Sigmoid colon (tissue), 7 donors: ENCODE measurements at places on chromosomes 7 and 10. TPM values are rescaled to one million over a fixed set of nuclear protein-coding genes. Genes with fewer than 3 reads are reported as not detected.

The POLL gene
- 29.4 TPM for polyA plus RNA-seq

The ACBD7 gene
- polyA plus RNA-seq = not detected

The PI4K2A gene
- polyA plus RNA-seq = 8.9 TPM

The CYP2C19 gene
- not detected for polyA plus RNA-seq

The GLI3 gene
- polyA plus RNA-seq = 1.2 TPM

The LAMB1 gene
- polyA plus RNA-seq = 16.9 TPM

The PTPN20 gene
- 1.2 TPM for polyA plus RNA-seq

The PRPS1L1 gene
- polyA plus RNA-seq = not detected

- no peaks in the 10 kb centered on the region for H3K27me3 ChIP-seq
- H3K4me1 ChIP-seq = no peaks in the 10 kb centered on the region
- no peaks in the 10 kb centered on the region for H3K36me3 ChIP-seq
- no peak for DNase-seq
- H3K27ac ChIP-seq = no peak overlapping the region
These were observed 342.9 kb downstream of the CALN1 start for GRCh38 chr7:72069263-72069662.

DNA sequence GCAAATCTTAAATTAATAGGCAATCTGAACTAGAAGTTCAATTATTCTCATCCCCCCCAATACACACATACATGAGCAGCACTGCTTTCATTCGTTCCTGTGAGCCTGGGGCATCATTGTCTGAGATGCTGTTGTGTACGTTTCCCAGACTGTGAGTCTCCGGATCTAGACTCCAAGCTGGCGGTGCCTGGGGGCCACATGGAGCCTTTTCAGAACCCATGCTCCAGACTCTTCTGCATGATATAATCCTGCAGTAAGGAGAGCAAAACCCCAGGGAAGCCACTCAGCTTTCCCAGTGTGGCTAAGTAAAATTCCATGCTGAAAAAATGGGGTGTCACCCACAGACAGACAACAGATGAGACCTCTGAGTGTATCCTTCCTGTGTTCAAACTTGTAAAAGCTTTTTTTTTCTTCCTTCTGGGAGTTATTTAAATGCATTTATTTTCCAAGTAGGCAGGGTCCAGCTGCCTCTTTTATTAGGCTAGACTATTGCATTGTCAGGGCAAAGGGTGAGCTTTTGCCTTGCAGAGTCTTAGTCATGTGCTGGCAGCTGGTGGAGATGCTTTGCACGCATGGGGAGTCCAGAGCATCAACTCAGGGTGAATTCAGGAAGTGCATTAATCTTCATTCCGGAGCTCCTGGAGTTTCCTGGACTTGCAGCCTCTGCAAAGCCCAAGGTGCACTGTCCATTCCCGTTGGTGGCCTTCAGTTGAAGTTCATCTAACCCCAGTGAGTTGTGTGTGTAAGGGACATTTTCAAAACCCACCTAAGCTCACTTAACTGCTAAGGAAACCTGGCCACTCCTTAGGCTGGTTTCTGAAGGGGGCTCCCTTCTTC is 185.7 kb upstream of the ADO start:
- H3K27me3 ChIP-seq = no peaks in the 10 kb centered on the region
- H3K27ac ChIP-seq = no peak overlapping the region
- no peaks in the 10 kb centered on the region for H3K36me3 ChIP-seq
- no peak overlapping the region for H3K4me3 ChIP-seq
- H3K4me1 ChIP-seq = no peaks in the 10 kb centered on the region

DNA sequence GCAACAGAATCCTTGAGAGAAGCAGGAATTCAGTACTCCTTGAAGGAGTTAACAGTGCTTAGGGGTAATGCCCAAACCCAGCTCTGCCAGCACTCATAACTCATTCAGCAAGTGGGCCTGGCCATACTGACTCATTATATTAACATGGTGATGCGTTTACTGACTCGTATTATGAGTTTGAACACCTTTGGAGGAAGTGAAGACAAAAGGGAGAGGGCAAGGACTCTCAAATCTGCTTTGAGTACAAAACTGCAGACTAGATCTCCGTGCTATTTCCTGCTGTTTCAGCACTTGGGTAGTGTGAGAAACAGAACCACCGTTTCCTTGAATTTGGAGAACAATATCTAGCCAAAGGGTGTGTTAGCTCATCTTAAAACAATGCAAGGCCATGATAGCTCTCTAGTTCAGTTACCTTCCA is 30.8 kb downstream of the SLC16A9 start:
- no peaks in the 10 kb centered on the region for H3K36me3 ChIP-seq
- H3K27ac ChIP-seq = no peak overlapping the region
- H3K4me3 ChIP-seq = no peak overlapping the region
- H3K4me1 ChIP-seq = no peaks in the 10 kb centered on the region
- no peaks in the 10 kb centered on the region for H3K27me3 ChIP-seq

DNA sequence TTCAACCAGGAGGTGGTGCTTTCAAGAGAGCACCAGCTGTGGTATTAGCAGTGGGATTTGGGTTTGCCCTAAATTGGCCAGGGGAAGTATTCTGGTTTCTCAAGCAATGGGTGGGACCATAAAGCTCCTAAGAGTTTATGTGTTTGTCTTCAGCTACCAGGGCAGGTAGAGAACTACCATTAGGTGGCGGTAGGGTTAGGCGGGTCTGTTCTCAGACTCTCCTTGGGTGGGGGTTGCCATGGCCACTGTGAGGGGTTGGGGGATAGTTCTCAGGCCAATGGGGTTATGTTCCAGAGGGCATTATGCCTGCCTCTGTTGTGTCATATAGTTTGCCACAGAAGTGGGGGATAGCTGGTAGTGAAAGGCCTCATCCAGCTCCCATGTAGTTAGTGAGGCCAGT is 47.7 kb upstream of the BICC1 start:
- no peaks in the 10 kb centered on the region for H3K27me3 ChIP-seq
- no peak for DNase-seq
- H3K36me3 ChIP-seq = no peaks in the 10 kb centered on the region
- H3K27ac ChIP-seq = no peak overlapping the region

DNA sequence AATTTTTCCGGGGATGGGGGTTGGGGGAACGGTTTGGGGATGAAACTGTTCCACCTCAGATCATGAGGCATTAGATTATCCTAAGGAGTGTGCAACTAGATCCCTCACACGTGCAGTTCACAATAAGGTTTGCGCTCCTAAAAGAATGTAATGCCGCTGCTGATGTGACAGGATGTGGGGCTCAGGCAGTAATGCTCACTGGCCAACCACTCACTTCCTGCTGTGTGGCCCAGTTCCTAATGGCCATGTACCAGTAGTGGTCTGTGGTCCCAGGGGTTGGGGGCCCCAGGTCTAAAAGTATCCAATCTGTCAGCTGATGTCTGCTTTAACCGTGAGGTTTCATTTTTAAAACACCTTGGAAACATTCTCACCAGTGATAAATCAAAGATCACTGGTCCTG is 2.2 kb downstream of the STN1 start:
- peak overlapping the region; percentile 96 for H3K27ac ChIP-seq
- H3K36me3 ChIP-seq = no peaks in the 10 kb centered on the region
- H3K4me1 ChIP-seq = peaks cover 31% of the 10 kb centered on the region
- no peak overlapping the region for H3K4me3 ChIP-seq
- no peaks in the 10 kb centered on the region for H3K27me3 ChIP-seq

DNA sequence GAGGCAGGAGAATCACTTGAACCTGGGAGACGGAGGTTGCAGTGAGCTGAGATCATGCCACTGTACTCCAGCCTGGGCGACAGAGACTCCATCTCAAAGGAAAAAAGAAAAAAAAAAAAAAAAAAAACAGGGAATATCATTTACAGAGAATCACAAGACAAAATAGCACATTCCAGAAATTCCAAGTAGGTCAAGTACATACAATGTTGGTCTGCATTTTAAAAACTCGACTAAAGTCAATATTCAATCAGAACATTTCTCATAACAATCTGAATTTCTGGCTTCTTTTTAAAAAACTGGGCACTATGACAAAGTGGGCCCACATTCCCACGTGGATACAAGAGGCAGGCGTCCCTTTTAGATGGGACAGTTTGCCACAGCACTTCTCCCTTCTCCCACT is 12.8 kb downstream of the ZC3HAV1L start:
- peaks cover 5% of the 10 kb centered on the region for H3K36me3 ChIP-seq
- H3K4me1 ChIP-seq = no peaks in the 10 kb centered on the region
- H3K4me3 ChIP-seq = no peak overlapping the region
- DNase-seq = no peak

DNA sequence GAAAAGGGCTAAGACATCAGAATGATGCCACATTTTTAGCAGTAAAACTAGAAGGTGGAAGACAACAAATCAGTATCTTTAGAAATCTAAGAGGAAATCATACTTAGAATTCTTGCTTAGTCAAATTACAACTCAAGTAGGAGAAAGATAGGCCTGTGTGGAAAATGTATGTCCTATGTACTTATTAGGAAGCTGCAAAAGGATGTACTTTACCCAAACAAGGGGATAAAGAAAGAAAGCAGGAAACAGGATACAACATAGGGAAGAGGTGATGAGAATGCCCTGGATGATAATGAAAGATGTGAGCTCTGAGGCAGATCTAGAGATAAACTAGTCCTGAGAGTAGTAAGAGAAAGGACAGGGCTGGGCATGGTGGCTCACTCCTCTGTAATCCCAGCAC is 54.9 kb downstream of the RNLS start:
- no peak overlapping the region for H3K27ac ChIP-seq
- no peaks in the 10 kb centered on the region for H3K27me3 ChIP-seq
- no peaks in the 10 kb centered on the region for H3K4me1 ChIP-seq
- no peak overlapping the region for H3K4me3 ChIP-seq
- no peaks in the 10 kb centered on the region for H3K36me3 ChIP-seq

GRCh38 chr7:11831736-11832495 is at the start of gene THSD7A:
TSS of gene THSD7A (minus strand) at chr7:11832198. CDS start at chr7:11831946, 252 bp downstream.
- H3K27ac ChIP-seq = peak within 1 kb of the TSS; percentile 75
- H3K27me3 ChIP-seq = no peaks in the 10 kb centered on the region
- peak; percentile 66 for DNase-seq
- peak within 1 kb of the TSS; percentile 64 for H3K4me3 ChIP-seq
- H3K36me3 ChIP-seq = no peaks in the 10 kb centered on the region

DNA sequence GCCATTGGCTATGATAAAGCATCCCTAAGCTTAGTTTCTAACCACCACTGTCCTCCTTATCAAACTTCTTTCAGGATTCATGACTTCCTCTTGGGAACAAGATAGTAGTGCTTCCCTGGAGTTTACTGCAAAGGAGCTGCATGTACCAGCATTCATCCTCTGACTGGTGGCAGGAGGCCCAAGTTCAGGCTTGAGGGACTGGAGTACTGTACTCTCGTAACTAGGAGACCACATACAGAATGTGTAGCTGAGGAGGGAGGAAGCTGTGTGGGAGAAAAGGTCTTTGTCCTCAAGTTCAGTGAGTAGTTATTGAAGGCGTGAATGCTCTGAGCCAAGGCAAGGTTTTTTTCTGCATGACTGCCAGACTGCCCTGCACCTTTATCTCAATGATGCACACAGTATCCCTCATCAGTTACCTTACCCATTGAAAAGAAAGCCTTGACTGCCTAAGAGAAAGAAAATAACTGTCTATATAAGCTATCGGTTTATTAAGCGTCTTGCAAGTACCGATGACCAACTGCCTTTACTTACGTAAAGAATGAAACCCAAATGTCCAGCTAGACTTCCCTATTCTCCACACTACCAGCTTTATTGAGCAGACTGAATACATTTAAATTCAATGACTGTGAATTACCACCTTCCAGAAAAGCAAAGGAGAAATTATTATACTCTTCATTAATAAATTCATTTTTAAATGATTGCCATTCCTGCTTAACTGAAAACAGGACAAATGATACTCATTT is 12.8 kb downstream of the SCRN1 start:
- H3K4me1 ChIP-seq = peaks cover 17% of the 10 kb centered on the region
- no peak overlapping the region for H3K4me3 ChIP-seq
- H3K27ac ChIP-seq = peak overlapping the region; percentile 65
- no peak for DNase-seq
- H3K27me3 ChIP-seq = no peaks in the 10 kb centered on the region

DNA sequence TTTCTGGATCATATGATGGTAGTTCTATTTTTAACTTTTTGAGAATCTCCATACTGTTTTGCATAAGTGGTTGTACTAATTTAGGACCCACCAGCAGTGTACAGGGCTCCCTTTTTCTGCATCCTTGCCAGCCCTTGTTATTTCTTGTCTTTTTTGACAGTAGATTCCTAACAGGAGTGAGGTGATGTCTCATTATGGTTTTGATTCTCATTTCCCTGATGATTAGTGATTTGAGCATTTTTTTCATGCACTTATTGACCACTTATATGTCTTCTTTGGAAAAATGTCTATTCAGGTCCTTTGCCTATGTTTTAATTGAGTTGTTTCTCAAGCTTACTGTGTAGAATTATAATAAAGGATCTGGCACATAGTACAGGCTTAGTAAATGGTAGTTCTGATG is 238.8 kb upstream of the BMPER start:
- H3K4me1 ChIP-seq = no peaks in the 10 kb centered on the region
- no peak for DNase-seq
- no peaks in the 10 kb centered on the region for H3K27me3 ChIP-seq
- H3K4me3 ChIP-seq = no peak overlapping the region
- no peak overlapping the region for H3K27ac ChIP-seq

GRCh38 chr10:123570898-123571515 is 95.1 kb upstream of the GPR26 start:
- H3K4me1 ChIP-seq = no peaks in the 10 kb centered on the region
- no peak overlapping the region for H3K4me3 ChIP-seq
- DNase-seq = peak; percentile 24
- H3K36me3 ChIP-seq = no peaks in the 10 kb centered on the region
- H3K27me3 ChIP-seq = no peaks in the 10 kb centered on the region

DNA sequence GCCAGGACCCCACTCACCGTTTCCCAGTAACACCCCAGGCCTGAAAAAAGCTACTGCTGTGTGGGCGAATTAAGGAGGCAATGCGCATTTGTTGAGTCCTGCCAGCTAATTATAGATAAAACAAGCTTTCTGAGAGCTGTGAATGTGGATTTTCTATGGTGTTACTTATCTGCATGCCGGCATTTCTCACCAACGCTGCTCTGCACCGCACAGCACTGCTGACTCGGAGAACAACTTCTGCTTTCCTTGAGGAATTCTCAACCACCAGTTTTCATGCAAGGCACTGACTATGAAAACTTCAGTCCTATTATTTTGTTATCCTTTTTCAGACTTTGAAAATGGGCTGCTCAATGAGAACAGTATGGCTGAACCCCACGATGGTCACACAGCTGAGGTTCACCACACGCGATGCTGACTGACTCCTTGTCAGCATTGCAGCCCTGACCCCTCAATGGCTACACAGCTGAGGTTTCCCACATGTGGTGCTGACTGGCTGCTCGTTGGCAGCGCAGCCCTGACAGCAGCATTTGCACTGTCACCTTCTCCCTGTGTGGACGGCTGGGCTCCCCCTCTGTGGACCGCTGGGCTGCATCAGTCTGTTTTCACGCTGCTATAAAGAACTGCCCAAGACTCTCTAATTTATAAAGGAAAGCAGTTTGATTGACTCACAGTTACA is 190.6 kb downstream of the DIP2C start:
- peak; percentile 66 for DNase-seq
- no peak overlapping the region for H3K4me3 ChIP-seq
- peaks cover 80% of the 10 kb centered on the region for H3K4me1 ChIP-seq
- peak overlapping the region; percentile 96 for H3K27ac ChIP-seq
- no peaks in the 10 kb centered on the region for H3K36me3 ChIP-seq
- no peaks in the 10 kb centered on the region for H3K27me3 ChIP-seq

- no peaks in the 10 kb centered on the region for H3K27me3 ChIP-seq
- H3K4me3 ChIP-seq = no peak overlapping the region
- no peaks in the 10 kb centered on the region for H3K4me1 ChIP-seq
- H3K36me3 ChIP-seq = no peaks in the 10 kb centered on the region
These were observed 2.1 kb upstream of the CASD1 start for GRCh38 chr7:94507462-94507861.
